ENCODE measurements at places on chromosomes 5 and 9.

DNA sequence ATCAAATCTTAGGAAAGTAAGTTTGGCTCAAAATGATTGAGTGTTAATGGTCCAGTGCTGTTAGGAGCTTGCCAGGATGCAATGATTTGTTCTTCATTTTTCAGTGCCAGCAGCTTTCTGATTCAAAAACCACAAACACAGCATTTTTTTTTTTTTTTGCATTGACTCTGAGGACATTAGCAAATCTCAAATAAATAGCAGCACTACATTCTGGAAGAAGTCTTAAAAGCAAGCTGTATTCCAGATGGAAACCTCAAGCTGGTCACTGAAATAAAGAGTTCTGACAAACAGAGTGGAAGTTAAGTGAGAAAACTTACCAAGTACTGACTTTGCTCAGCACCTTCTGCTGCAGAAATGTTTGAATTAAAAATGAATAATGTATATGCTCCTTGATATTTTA, 1653.1 kb upstream of the CDH9 start:
- DNase-seq, result no peak

- no peak for DNase-seq
Measured at GRCh38 chr5:93421468-93421867, 159.6 kb downstream of the NR2F1-AS1 start.

DNA sequence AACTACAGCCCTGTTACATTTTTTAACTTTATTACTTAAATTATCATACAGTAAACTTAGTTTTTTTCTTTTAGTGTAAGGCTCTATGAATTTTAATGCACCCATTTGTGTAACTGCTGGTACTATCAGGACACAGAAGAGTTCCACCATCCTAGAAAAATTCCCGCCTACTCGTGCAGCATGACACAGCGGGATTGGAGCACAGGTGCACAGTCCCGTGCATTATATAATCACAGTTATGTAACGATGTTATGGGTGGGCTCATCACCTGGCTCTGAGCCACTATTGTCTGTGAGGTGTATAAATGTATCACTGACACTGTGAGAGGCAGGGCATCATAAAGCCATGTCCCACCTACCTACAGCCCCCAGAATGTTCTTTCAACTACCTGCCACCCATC, 80.7 kb downstream of the DRD1 start:
- DNase-seq, result no peak

DNA sequence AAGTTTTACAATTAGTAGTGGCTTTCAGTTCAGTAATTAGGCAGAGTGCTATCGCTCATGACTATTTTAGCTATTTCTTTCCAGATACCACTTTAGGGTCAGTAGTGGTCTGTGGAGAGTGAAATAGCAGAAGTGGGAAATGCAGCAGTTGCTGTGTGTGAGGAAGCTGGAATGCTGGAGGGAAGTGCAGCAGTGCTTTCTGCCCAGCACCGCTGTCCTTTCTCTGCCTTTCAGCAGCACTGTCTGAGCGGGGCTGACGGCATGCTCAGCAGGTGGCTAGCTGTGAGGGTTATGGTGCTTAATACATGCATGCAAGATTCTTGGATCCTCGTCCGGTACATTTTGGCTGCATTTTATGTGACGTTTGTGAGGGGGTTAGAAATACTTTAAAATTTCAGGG, 213.9 kb downstream of the PBX3 start:
- DNase-seq, result no peak

- DNase-seq, result no peak
Measured at GRCh38 chr9:37201581-37201980, 81.2 kb downstream of the ZCCHC7 start.

DNA sequence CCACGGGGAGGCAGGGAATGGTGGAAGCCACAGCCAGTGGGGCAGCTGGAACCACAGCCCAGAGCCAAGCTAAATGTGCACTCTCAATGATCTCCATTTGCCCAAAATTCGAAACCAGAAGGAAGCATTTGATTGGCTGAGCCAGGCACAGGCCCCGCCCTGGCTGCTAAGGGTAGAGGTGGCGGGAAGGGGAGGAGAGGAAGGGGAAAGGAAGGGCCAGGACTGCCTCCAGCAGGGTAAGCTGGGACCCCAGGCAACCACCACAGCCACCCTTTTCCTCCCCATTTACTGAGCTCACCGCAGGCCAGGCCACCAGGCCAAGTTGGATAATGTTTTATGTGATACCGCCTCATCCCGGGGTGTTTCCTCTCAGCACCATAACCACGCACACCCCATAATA, 100.3 kb upstream of the RAPGEF1 start:
- no peak for DNase-seq

All from AG10803 (cell line).